T-helper 2 cell treated with Interferon-gamma antibody and Interleukin-4, amounts not matched to agents 5 μg/mL and 100 μg/mL, for 36 hours (primary cell): ENCODE measurements at places on chromosomes 13 and 19.

GRCh38 chr13:111483621-111483987 lies 163.2 kb downstream of the TEX29 start:
- DNase-seq: no peak

- DNase-seq: no peak
Measured at GRCh38 chr13:34347784-34348573, 530.0 kb downstream of the RFC3 start.

- DNase-seq: no peak
Measured at GRCh38 chr13:104025303-104025702, 959.1 kb upstream of the SLC10A2 start.

GRCh38 chr13:22915442-22916082 lies 265.2 kb upstream of the SGCG start:
- no peak for DNase-seq

- DNase-seq: no peak
Measured at GRCh38 chr13:30140973-30141372, 166.4 kb downstream of the KATNAL1 start.

- no peak for DNase-seq
Measured at GRCh38 chr13:110824702-110825300, 90.1 kb downstream of the ANKRD10 start.

DNA sequence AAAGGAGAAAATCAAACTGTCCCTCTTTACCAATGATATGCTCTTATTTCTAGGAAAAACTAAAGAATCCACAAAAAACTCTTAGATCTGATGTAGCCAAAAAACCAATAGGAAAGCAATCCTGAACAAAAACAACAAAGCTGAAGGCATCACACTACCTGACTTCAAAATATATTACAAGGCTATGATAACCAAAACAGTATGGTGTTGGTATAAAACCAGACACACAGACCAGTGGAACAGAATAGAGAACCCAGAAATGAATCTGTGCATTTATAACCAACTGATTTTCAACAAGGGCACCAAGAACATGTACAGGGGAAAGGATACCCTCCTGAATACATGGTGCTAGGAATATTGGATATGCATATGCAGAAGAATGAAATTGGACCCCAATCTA lies 9.7 kb upstream of the ZNF546 start:
- DNase-seq: no peak

DNA sequence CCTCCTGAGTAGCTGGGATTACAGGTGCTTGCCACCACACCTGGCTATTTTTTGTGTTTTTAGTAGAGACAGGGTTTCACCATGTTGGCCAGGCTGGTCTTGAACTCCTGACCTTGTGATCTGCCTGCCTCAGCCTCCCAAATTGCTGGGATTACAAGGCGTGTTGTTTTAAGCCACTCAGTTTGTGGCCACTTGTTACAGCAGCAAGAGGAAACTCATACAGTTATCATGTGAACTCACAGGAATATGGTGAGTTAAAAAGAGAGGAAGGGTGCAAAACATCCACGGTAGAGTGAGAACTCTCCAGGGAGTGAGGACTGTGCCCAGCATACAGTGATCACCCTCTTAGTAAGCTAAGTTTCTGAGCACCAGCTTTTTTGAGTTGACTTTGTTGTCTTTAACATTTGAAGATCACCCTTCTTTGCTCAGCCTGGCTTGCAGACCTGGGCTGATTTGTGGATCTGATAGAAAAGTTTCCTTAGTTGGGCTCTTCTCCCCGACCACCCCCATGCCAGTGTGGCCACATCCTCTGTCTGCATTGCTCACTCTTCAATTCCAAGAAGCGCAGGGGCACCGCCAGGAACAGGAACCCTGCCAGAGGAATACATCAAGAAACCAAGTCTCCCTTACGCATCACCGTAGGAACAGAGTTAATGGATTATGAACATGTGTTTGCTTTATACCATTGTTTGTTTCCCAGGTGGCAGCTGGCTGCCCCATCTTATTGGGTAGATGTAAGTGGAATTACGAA lies 16.0 kb downstream of the ALOX5AP start:
- DNase-seq: no peak
